Myocyte (in vitro differentiated cells): ENCODE measurements at places on chromosomes 5 and 9. TPM values are rescaled to one million over a fixed set of nuclear protein-coding genes. Genes with fewer than 3 reads are reported as not detected.
A peak's percentile ranks its signal among the peaks of the same experiment; 100 is the strongest.

- peak; percentile 16 for DNase-seq
These were observed 70.8 kb downstream of the ACTL7B start for GRCh38 chr9:108784998-108785397.

DNA sequence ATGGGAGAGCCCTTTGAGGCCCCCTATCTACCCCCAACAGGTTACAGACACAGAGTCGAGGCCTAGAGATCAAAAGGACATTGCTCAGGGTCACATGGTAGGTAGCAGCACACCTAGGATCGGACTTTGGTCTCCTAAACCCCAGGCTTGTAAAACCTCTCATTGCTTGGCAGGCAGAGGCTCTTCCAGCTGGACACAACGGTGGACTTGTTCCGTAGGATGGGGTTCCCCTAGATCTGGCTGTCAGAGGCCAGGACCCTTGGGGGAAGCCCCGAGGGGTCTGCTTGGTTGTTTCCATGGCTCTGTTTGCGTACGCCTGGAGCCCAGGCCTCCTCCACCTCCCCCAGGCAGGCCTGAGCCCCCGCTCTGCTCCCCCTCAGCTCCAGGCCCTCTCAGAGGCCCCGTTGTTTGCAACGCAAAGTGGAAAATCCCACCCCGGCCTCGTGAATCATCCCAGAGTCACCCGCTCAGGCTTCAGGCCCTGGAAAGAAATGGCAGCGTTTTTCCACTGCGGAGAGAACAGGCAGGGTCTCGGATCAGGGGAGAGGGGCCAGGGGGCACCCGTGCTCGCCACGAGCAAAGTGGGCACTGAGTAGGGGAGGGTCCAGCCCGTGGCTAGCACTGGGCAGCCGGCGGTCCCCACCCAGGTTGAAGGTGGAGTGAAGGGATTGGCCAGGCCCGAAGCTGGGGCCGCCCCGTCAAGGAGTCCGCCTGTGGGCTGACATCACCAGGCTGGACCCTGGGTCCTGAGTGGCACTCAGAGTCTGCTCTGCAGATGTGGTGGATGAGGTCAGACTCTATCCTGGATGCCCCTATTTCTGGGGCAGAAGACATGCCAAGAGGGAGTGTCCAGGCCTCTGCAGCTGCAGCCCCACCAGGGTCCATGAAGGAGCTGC is 19.8 kb downstream of the COL27A1 start:
- DNase-seq: peak; percentile 90

DNA sequence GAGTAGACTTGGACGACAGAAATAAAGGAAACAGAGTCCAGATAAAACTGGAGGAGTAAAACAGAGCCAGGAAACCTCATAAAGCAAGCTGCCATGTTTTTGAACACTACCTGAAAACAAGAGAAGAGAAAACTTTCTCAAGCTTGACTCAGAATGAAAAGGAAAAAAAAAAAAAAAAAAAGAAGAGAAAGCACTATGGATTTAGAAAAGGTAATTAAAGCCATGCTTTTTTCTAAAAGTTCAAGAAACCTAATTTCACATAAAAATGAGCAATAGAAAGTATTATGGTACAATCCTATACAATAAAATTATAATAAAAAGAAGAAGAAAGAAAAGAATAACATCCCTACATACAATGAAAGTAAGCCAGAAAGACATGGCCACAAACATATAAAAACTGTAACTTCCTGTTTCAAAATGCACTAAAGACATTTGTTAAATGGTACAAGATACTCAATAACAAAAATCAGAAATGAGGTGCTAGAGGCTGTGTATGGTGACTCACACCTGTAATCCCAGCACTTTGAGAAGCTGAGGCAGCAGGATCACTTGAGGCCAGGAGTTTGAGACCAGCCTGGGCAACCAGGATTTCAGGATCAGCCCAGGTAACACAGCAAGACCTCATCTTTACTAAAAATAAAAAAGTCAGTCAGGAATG is 129.5 kb downstream of the SIL1 start:
- no peak for DNase-seq

DNA sequence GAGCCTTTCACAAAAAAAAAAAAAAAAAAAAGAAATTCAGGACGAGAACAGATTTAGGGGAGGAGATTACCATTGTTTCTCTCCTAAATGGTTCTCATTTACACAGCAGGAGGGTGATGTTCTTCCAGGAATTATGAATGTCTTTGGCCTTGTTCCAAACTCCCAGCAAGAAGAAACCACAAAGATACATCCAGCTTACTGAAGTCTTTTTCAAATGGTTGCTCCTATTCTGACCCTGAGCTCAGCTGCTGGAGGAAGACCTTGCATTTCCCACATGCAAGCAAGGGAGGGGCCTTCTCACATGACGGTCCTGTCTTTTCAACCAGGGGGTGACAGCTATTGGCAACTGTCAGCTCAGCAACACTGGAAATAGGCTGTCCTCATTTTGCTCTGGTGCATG is 203.0 kb upstream of the VLDLR start:
- DNase-seq: peak; percentile 76

- DNase-seq: peak; percentile 11
These were observed 48.8 kb downstream of the NTNG2 start for GRCh38 chr9:132210472-132211145.

- no peak for DNase-seq
These were observed 31.2 kb downstream of the AMBP start for GRCh38 chr9:114046875-114047274.

GRCh38 chr9:3492214-3492613 is 33.6 kb downstream of the RFX3 start:
- DNase-seq: no peak

DNA sequence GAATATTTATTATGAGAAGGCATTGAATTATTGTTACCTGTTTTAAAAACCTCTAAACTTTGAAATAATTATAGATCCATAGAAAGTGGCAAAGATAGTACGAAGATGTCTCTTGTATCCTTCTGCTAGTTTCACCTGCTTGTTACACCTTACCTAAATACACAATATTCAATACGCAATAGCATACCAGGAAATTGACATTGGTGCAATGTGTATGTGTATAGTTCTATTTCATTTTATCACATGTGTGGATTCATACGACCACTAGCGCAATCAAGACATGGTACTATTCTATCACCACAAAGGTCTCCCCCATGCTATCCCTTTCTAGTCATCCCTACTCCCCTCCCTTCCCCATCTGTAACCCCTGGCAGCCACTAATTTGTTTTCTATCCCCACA is 8.5 kb upstream of the OR2S2 start:
- no peak for DNase-seq

GRCh38 chr9:96509848-96510247 is 59.9 kb downstream of the HABP4 start:
- no peak for DNase-seq

DNA sequence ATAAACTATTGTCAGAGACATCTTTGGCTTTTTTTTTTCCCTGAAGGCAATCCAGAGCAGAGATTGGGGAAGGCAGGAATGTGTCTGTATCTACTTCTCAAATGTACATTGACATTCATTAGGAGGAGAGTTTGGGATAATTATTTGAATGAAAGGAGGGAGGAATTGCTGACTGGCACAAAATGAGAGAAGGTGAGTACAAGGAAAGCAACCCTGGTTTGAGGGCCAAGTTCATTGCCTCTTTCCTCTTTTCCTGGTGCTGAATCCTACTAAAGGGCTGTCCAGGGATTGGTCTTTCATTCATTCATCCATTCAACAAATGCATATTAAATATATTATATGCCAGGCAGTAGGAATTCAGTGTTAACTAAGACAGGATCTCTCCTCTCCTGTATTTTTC is 18.8 kb upstream of the ANKHD1 start:
- DNase-seq: no peak

DNA sequence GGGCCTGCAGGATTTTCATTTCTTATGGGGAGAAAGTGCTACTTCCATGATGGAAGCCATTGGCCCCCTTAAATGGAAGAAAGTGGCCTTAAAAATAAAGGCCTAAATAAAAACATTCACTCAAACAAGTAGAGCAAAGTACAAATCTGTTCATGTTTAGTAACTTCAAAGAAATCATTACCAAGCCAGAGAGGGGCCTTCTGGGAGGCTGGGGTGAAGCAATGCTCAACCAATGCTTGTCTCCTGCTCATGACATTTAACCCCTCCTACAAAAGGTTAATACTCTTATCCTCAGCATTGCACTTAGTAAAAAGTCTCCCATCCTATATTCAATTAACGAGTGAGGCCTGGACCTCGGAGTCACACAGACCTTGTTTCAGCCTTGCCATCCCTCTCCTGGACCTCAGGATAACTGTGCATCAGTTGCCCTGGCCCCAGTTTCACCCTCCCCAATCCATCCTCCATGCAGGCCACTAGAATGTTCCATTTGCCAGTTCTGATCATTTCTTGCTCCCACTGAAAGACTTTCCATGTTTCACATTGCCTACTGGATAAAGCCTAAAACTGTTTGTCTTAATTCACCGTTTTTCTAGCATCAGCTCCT is 36.9 kb upstream of the ALDH1B1 start:
- no peak for DNase-seq

DNA sequence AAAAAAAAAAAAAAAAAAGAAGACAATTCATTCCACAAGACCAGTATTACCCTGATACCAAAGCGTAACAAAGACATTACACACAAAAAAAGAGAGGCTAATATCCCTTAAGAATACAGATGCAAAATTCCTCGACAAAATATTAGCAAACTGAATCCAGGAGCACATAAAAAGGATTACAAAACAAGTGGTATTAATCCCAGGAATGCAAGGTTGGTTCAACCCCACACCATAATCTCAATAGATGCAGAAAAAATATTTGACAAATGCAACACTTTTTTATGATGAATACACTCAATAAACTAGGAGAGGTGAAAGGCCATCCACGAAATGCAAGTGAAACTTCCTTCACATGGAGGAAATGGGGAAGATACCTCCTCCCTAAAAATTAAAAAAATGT is 80.1 kb upstream of the TLR4 start:
- DNase-seq: peak; percentile 3

DNA sequence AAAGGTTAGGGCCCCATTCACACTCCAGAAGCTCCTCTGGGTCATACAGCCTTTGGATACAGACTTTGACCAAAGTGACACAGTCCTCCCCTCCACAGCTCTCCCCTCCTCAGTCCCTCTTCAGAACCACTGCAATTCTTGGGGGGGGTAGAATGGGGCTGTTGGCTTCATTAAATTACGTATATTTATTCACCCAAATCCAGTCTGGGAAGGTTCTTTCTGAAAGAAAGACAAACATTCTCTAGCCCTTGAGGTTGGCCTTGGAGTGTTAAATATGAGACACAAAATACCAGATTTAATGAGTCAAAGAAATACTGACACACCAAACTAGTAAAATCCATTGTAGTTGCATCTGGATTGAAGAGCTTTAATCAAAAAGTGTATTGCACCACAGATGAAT is 16.1 kb downstream of the ARPC5L start:
- DNase-seq: no peak

- peak; percentile 69 for DNase-seq
These were observed 137.6 kb upstream of the DAPK1 start for GRCh38 chr9:87359958-87360601.

- DNase-seq: no peak
These were observed 52.0 kb downstream of the ITGA2 start for GRCh38 chr5:53041071-53041692.

DNA sequence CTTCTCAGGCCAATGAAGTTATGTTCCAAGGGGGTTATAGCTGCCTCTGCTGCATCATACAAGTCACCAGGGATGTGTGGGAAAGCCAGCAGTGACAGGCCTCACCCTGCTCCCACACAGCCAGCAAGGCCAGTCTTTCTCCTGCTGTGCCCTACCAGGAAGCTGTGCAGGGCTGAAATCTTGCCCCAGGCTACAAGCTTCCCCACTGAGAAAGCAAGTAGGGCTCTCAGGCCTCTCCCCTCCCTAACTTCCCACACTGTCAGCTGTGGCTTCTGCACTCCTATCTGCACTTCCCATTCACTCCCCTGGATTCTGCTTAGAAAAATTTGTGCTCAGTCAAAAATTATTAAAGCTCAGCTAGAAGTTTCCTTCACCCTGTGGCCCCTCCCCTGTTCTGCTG is 611.2 kb upstream of the ZNF608 start:
- DNase-seq: no peak

The IFNA2 gene
- total RNA-seq: not detected in 2 replicates

The PPP1R2B gene
- total RNA-seq: not detected in 2 replicates

The MGAT1 gene
- 120 and 152 TPM in 2 replicates for total RNA-seq

The PRDM9 gene
- total RNA-seq: not detected in 2 replicates

The IL13 gene
- total RNA-seq: not detected in 2 replicates

The IL12B gene
- not detected in 2 replicates for total RNA-seq

The GLDC gene
- total RNA-seq: 0.26 and 0.62 TPM in 2 replicates

The ADAMTS13 gene
- total RNA-seq: 1.2 and 2.5 TPM in 2 replicates

The TRIM36 gene
- 10.5 and 16.9 TPM in 2 replicates for total RNA-seq

The NR2F1-AS1 gene
- total RNA-seq: 3.2 and 5.5 TPM in 2 replicates

The BAAT gene
- 0.37 and 1.8 TPM in 2 replicates for total RNA-seq

The SARDH gene
- total RNA-seq: 55.6 and 70.3 TPM in 2 replicates

The EFNA5 gene
- 8.2 and 18.2 TPM in 2 replicates for total RNA-seq

The NEURL1B gene
- total RNA-seq: 2.7 and 3.8 TPM in 2 replicates

The TNFSF15 gene
- 0.05 and 0.19 TPM in 2 replicates for total RNA-seq

The TTC1 gene
- total RNA-seq: 71.2 and 72.0 TPM in 2 replicates

The MSX2 gene
- 4.8 and 9.8 TPM in 2 replicates for total RNA-seq

The DIPK1B gene
- total RNA-seq: not detected in 2 replicates

The MARCOL gene
- total RNA-seq: not detected in 2 replicates
